ENCODE measurements at places on chromosomes 11 and 22.
A peak's percentile ranks its signal among the peaks of the same experiment; 100 is the strongest.

- no peak for DNase-seq
Measured at GRCh38 chr11:20760811-20761210, 91.4 kb downstream of the NELL1 start.

- DNase-seq = no peak
Measured at GRCh38 chr11:64023712-64024710, 11.7 kb upstream of the FLRT1 start.

- DNase-seq = no peak
Measured at GRCh38 chr11:44017443-44018126, 30.2 kb upstream of the ACCSL start.

- DNase-seq = peak; percentile 11
Measured at GRCh38 chr22:21074102-21074715, 28.5 kb downstream of the LRRC74B start.

DNA sequence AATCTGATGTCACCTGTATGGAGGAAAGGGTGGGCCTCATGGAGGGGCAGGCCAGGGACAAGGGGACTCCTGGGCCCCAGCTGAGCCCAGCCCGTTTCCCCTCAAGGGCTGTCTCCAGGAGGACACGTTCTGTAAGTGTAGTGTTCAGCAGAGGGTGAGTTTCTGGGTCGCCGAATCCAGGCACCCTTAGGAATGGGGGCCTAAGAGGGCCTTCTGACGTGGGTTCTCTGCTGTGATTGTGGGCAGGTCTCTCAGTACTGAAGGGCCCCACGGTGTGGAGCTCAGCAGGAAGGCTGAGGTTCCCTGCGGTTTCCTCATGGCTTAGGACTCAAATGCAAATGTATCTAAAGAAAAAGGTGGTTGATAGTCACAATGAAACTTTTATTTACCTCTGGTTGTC, 6.5 kb downstream of the PTDSS2 start:
- no peak for DNase-seq

- no peak for DNase-seq
Measured at GRCh38 chr11:61268588-61269250, 26.4 kb downstream of the VWCE start.

- no peak for DNase-seq
Measured at GRCh38 chr22:42610186-42610585, 4.5 kb downstream of the POLDIP3 start.

GRCh38 chr11:70415191-70415590, 16.9 kb downstream of the CTTN start:
- DNase-seq = no peak

GRCh38 chr22:47587361-47587760, 824.9 kb downstream of the TBC1D22A start:
- no peak for DNase-seq

DNA sequence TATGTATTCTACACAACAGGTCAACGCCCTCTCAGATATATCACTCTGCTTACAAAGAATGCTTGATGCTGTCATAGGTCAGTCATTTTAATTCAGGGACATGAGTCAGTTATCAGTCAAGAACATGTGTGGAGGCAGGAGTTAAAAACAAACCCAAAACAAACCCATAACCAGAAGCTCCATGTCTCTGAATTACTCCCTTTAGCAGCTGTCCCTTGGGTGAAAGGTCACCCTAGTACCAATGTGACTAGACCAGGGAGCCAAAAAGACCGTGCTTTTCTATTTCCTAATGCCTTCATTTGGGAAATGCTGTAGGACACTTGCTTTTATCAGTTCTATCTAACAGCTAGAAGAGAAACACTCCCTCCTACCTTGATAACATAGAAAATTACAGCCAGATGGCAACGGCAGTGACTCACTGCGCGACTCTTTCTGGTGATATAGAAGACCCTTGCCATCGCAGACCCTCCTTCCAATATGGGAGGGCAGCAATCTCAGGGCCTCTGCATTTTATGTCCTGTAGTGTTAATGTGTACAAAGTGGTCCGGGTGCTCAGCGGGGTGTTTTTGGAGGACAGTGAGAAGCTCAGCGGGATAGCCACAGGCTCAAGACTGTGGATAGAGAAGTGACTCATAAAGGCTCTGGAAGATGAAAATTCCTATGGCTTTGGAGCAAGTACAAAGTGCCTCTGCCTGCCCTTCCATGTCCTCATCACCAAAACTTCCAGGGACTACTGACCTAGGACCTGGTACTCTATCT, 24.8 kb downstream of the APOL5 start:
- DNase-seq = no peak

GRCh38 chr22:41844036-41844435, 11.1 kb downstream of the SREBF2 start:
- no peak for DNase-seq

GRCh38 chr22:45212306-45212709, 28.4 kb downstream of the KIAA0930 start:
- DNase-seq = no peak

GRCh38 chr11:14259186-14259784, 99.7 kb downstream of the RRAS2 start:
- no peak for DNase-seq

- no peak for DNase-seq
Measured at GRCh38 chr11:62632492-62632891, 10.7 kb upstream of the B3GAT3 start.

DNA sequence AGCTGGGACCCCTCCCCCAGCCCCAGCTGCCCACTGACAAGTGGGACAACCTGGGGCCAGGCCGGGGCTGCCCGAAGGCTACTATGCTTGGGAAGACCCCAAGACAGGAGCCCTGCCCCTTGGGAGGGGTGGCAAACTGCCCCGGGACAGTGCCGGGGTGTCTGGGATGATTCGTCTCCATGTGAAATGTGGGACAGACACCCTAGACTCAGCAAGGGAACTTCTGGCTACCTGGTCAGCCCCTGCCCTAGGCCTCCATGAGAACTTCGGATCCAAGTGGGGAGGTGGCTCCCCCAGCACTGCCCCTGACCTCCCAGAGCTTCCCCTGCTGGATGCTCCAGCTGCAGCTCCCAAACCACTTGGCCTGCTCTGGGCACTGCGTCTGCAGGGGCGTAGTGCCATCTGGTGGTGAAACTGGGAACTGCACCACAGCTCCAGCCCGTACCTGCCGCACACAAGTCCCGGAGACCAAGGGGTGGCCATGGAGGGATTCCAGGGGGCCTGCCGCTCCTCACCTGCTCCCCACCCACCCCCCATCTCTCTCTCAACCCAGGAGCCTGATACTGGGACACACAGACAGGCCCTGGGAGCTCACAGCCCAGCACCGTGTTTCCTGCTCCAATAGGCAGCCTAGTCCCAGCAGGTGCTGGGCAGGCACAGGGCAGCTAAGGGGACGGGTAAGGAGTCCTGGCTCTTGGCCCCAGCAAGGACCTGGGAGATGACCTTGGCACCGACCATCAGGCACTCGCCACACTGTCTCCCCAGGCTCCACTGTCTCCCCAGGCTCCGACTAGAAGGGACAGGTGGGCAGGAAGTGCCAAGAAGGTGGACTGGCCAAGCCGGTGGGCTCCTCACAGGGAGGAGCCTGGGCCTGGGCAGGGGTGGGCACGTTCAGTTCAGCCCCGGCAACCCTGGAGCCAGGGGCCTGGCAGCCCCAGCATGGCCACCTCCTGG, 194.1 kb downstream of the IGLL1 start:
- DNase-seq = peak; percentile 50

DNA sequence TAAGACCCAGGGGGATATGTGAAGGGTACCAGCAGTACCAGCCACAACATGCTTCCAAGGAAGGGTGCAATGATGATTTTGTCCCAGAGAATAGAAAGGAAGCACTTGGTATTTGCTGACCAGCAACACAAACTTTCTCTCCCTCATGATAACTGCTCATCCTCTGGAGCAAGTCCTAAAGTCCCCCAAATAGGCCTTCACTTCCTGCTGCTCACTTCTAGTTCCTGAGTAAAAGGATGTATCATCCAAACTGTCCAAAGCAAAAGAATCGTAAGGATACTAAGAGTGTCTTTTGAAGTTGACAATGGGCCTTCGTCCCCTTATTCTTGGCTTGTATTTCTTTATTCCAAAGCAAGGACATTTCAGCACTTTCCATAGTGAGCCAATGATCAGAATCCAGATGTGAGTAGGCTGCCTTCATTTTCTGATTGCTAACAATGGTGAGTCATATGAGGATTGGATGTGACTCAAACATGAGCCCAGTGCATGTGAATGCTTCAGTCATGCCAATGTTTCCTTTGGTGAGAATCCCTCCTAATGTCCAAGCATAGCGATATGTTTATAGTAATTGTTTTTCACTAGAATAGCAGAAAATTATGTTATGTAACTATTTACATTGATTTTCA, 243.4 kb upstream of the POU2AF2 start:
- DNase-seq = no peak

DNA sequence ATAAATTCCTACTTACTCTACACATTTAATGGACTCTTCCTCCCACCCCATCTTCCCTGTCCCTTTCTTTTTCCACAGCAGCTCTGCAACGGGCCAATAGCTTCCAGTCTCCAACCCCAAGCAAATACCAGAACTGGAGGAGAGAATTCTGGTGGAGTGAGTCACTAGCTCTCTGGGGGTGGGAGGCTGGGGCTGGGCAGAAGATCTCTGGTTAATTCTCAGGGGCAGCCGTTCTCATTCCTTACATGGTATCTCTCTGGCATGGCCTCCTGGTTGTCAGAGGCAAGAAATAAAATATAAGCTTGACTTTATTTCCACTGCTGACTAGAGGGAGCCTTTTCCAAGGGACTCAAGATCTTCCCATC, 90.4 kb upstream of the PARVA start:
- peak; percentile 77 for DNase-seq

GRCh38 chr11:115471367-115471766, 32.8 kb downstream of the CADM1 start:
- DNase-seq = no peak

- no peak for DNase-seq
Measured at GRCh38 chr11:122897606-122898210, 15.1 kb downstream of the JHY start.

- no peak for DNase-seq
Measured at GRCh38 chr11:45400591-45400990, 114.5 kb upstream of the SYT13 start.

DNA sequence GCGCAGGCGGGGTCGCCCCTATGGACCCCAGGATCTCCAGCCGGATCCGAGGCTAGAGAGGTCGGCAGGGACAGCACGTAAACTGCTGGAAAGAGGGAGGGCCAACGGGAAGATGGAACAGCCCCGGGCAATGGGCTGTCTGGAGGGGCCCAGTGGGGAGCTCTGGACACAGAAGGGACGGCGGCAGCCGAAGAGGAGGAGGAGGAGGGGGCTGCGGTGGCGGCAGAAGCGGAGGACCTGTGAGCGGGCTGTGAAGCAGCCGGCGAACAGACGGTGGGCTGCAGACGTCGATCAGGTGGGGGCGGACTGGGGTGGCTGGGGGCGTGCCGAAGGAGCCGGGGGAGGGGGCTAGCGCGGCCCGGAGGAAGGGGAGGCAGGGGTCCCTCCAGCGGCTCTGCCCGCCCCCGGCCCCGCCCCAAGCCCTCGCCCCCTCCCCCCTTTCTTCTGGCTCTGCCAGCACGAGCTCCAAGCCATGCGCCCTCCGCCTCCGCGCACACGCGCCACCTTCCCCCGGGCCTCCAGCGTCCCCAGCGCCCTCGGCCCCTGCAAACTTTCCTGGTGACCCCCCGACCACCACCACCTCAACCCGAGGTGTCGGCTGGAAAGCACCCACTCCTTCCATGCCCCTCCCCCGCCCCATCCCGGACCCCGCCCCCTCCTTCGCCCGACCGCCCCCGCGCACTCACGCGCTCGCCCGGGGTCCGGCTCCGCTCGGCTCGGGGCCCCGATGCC, 432 bp downstream of the TNKS1BP1 start:
- DNase-seq = peak; percentile 40

DNA sequence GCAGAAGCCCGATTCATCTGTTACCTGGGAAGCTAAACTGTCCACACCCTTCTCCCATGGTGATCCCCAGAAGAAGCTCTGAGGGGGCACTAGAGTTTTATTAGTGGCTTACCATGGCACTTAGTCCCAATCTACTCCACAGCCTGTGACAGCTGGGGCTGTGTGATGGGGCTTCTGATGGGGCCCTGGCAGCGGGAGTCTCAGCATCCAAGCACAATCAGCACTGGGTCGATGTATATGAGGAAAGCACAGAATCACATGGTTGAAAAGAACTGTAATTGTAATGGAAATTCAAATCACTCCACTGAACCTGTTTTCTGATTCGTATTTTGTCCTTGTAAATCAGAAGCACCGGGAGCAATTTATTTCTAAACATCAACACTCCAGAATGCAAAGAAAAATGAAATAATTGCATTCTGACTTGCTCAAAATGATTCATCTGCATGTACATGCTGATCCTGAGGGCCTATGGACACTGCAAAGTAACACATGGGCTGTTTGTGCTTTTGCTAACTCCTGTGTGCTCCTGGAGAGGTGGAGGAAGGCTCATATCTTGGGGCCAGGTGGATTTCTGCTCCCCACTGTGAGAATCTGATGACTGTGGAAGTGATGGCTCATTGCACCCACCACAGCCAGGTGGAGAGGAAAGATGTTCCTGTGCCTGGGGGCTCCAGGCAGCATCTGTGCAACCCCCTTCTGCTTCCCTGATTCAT, 203.0 kb downstream of the KIRREL3 start:
- DNase-seq = no peak

- DNase-seq = no peak
Measured at GRCh38 chr11:85889108-85889507, 33.9 kb downstream of the CCDC83 start.

GRCh38 chr22:18064636-18065035, 13.2 kb upstream of the PEX26 start:
- no peak for DNase-seq

DNA sequence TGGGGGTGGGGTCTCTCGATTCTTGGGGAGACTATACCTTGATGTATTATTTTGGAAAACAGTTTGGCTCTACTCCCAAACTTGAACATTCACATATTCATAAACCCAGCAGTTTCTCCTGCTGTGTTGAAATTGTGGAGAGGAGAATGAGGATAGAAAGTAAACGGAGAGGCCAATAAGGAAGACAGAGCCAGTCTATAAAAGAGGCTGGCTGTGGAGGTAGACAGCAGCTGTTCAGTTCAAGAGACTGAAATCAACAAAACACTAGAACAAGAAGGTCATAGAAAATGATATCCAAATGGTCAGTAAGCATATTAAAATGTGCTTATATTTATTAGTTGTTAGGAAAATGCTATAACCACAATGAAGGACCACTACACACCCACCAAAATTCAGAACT, 1.9 kb upstream of the MOGAT2 start:
- no peak for DNase-seq

DNA sequence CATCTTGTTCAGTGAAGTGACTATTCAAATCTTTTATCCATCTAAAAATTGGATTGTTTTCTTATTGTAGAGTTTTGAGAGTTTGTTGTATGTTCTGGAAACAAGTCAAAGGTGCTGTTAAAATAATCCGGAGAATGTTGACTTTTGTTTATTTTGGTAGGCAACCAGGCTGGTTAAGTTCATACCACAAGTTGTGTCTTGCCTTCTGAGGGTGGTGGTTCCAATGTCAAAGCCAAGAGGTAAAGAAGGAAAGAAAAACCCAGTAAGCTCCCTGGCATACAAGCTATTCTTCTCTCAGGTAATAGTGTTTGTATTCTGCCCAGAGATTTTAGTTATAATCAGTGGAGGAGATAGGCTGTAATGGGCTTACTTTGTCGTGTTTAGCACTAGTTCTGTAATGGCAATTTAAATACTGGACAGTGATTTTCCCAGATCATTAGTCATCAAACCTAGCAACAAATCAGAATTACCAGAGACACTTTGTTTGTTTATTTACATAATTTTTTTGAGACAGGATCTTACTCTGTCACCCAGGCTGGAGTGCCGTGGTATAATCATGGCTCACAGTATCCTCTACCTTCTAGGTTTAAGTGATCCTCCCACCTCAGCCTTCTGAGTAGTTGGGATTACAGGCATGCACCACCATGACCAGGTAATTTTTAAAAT, 15.1 kb upstream of the CSRP3 start:
- DNase-seq = no peak

Measured in SW480 (cell line).